Stimulated activated CD4-positive, alpha-beta T cell treated with anti-CD3 and anti-CD28 coated beads, TNF-alpha, amount 100 ng/mL, for 1 hour (primary cell): ENCODE measurements at places on chromosomes 4 and X.

DNA sequence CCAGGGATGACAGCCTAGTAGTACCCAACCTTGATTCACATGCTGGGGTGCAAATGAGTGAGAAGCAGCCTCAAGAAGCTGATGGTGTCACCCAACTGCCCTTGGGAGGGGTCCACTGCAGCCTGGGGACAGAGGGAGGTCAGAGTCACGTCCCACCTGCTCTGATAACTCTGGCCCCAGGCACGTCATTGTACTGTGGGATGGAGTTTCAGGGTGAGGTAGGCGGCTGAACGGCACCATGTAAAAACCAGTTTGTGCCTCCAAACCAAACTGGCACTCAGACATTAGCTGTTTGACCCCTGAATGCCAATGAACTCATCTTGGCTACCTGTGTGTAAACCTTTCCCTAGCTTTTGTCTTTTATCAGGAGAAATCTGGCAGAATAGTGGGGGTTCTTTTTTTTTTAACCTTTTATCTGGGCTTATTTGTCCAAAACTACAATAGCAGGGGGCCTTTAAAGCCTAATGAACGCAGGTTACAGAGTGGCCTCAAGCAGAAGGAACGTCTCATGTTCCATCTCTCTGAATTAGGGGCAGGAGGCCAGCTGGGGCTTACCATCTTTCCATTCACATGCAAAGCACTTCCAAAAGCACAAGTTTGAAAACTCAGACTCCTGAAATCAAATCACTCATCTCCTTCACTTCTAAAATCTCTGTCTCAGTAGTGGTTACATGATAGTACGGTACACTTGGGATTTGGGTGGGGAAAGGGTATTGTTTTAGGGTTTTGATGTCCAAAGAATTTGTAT lies 89.4 kb downstream of the IRF2 start:
- no peak for DNase-seq

GRCh38 chrX:108018656-108019381 lies 26.0 kb upstream of the VSIG1 start:
- no peak for DNase-seq

- DNase-seq: no peak
These were observed 60.9 kb downstream of the ANAPC4 start for GRCh38 chr4:25437926-25438325.

DNA sequence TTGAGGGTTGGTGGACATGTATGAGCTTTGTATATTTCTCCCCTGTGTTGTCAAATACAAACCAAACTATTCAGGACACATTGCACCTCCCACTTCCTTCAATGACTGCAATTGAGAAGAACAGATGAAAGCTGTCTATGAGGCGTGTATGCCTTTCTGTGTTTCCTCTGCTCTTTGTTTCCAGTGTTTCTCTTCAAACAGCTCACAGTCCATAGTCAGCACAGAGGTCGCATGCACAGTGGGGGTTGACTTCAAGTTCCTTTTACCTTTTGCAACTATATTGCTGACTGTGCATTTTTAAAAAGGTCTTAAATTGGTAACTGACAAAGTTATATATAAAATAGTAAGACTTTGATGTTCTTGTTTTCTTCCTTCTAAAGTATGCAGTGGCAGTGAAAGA lies 957.8 kb downstream of the C4orf33 start:
- no peak for DNase-seq
